ENCODE measurements at places on chromosomes 16 and 17. TPM values are rescaled to one million over a fixed set of nuclear protein-coding genes. Genes with fewer than 3 reads are reported as not detected.

DNA sequence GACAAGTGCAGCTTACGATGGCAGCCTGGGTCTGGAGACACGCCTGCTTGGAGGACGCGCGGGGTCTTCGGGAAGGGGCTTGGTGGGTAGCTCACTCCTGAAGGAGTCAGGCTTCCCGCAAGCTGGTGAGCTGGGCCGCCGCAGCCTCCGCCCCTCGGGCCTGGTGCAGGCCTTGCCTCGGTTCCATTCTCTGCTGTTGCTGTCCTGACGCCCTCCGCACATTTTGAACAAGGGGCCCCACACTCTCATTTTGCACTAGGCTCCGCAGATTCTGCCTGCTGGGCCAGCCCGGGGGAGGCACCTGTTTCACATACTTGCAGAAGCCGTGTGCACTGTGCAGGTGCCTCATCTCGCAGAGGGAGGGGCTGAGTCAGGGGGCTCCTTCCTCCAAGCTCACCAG lies 31.9 kb upstream of the CBX4 start:
- no peak overlapping the region for H3K4me3 ChIP-seq
- H3K4me1 ChIP-seq: no peaks in the 10 kb centered on the region
- no peak for DNase-seq
- no peaks in the 10 kb centered on the region for H3K27me3 ChIP-seq
- no peaks in the 10 kb centered on the region for H3K36me3 ChIP-seq

GRCh38 chr17:33385713-33386112 lies 92.6 kb upstream of the ASIC2 start:
- no peak overlapping the region for H3K27ac ChIP-seq
- H3K27me3 ChIP-seq: peaks cover 9% of the 10 kb centered on the region
- H3K36me3 ChIP-seq: no peaks in the 10 kb centered on the region
- H3K4me3 ChIP-seq: no peak overlapping the region

DNA sequence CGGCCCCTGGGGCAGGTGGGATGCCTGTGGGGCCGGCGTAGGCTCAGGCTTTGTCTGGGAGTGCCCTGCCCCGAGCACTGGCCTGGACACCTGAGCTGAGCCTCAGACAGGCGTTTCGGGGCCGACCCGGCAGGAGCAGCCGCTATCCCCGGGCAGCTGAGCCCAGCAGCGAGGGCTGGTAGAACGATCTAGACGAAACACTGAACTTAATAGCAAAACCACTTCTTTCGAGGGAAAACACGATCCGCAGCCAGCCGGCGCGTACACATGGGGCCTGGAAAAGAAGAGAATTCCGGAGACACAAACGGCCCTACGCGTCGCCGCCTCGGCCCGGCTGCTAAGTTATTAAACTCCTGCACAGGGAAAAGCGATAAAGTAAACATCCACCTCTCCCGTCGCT lies 22.0 kb upstream of the SSTR5 start:
- H3K4me1 ChIP-seq: no peaks in the 10 kb centered on the region
- H3K36me3 ChIP-seq: no peaks in the 10 kb centered on the region
- no peak overlapping the region for H3K27ac ChIP-seq
- no peak for DNase-seq
- H3K4me3 ChIP-seq: no peak overlapping the region

DNA sequence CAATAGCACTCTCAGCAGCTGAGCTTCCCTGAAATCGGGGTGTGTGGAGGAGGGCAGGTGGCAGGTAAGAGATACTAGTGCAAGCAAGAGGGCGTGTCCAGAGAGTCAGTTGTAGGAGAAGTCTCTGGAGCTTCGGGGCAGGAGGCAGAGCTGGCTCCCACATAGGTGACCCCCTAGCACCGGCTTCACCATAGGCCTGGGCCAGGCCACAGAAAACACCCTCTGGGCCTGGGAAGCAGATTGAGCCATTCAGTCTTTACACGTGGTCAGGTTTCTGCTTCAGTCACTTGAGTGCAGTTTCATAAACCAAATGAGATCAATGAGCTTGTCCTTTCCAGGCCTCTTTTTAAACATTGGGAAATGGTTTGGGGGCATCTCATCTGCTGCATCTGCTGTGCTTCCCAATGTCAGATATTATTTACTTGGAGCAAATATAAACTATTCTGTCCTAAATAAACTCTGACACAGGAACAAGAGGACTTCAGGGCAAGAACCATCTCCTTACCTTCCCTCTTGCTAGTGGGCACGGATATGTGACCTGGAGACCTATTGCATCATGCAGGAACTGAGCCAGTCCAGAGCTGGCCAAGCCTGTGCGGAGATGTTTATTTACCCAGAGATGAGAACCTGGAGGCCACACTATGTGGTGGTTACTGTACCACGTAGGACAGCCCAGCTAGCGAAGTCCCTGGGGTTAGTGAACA lies 16.1 kb downstream of the CCR7 start:
- H3K27me3 ChIP-seq: no peaks in the 10 kb centered on the region
- DNase-seq: peak; percentile 39
- H3K4me3 ChIP-seq: no peak overlapping the region
- peaks cover 64% of the 10 kb centered on the region for H3K4me1 ChIP-seq
- no peaks in the 10 kb centered on the region for H3K36me3 ChIP-seq
- peak overlapping the region; percentile 94 for H3K27ac ChIP-seq

DNA sequence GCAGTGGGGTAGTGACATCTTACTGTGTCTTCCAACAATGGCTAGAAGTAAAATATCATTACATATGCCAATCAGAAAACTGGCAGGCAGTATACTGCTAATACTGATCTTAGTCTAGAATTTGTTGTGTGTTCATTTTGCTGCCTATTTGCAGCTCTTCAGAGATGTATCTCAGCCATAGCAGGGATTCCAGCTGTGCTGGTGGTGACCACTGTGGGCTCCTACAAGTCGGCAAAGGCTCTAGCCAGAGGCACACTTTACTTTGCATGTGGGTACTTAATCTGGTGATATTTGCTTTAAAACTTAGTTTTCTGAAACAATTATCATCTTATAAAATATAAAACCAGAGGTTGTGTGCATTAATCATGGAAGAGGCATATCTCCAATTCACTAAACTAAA lies 70.0 kb downstream of the TMC6 start:
- DNase-seq: no peak
- H3K36me3 ChIP-seq: peaks cover 1% of the 10 kb centered on the region
- H3K4me1 ChIP-seq: no peaks in the 10 kb centered on the region
- H3K27ac ChIP-seq: no peak overlapping the region
- no peaks in the 10 kb centered on the region for H3K27me3 ChIP-seq

DNA sequence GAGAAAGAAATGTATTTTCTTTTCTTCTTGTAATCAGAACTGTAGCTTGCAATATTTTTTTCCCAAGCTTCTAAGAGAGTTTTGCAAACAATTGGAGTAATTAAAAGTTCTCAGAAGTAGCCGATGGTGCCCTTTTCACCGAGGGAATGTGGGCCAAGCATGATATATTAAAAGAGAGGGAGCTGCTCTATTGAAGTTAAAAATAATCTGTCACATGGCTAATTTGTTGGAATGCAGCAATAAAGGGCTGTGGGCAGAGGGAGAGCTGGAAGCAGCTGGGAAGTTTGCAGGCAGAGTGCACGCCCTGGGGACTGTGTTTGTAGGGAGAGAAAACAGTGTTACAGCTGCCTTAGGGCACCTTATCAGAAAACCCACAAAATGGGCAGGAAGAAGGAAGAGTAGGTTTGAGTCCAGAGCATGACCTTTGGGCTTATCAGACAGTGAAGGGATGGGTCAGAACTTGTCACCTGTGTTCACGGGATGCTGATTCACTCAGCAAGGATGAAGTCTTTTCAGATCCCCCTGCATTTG lies 18.5 kb upstream of the TERF2 start:
- H3K36me3 ChIP-seq: no peaks in the 10 kb centered on the region
- peaks cover 8% of the 10 kb centered on the region for H3K4me1 ChIP-seq
- DNase-seq: no peak
- no peak overlapping the region for H3K27ac ChIP-seq

DNA sequence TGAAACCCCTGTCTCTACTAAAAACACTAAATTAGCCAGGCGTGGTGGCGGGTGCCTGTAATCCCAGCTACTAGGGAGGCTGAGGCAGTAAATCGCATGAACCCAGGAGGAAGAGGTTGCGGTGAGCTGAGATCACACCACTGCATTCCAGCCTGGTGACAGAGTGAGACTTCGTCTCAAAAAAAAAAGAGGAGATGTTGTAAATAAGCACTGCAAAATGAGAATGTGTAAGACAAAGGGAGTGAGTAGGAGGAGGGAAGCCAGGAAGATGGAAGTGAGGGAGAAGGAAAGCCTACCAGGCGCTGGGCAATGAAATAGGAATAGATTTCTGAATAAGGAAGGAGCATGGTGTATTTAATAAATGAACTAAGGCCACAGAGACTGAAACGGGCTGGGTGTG lies 8.7 kb upstream of the PRPF8 start:
- H3K27me3 ChIP-seq: no peaks in the 10 kb centered on the region
- no peak overlapping the region for H3K27ac ChIP-seq
- H3K36me3 ChIP-seq: no peaks in the 10 kb centered on the region
- H3K4me1 ChIP-seq: no peaks in the 10 kb centered on the region
- no peak for DNase-seq

DNA sequence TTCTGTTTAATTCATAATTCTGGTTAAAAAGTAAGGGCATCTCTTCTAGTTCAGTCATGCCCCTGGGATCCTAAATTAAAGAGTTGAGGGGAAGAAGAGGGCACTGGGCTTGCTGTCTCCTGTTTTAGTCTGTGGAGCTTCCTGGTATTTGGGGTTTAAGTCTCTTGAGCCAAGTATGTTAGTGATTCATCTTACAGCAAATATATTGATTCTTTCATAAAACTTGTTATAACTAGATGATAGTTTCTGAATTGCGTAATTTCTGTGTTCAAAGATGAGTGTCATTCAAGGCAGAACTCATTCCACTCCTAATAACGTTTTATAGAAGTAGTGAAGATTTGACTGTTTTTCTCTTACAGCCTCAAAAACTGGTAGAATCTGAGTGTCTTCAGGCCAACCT lies 1.7 kb downstream of the TXNDC17 start:
- H3K27me3 ChIP-seq: no peaks in the 10 kb centered on the region
- H3K27ac ChIP-seq: peak overlapping the region; percentile 13
- no peak overlapping the region for H3K4me3 ChIP-seq
- H3K4me1 ChIP-seq: peaks cover 32% of the 10 kb centered on the region
- H3K36me3 ChIP-seq: peaks cover 15% of the 10 kb centered on the region

DNA sequence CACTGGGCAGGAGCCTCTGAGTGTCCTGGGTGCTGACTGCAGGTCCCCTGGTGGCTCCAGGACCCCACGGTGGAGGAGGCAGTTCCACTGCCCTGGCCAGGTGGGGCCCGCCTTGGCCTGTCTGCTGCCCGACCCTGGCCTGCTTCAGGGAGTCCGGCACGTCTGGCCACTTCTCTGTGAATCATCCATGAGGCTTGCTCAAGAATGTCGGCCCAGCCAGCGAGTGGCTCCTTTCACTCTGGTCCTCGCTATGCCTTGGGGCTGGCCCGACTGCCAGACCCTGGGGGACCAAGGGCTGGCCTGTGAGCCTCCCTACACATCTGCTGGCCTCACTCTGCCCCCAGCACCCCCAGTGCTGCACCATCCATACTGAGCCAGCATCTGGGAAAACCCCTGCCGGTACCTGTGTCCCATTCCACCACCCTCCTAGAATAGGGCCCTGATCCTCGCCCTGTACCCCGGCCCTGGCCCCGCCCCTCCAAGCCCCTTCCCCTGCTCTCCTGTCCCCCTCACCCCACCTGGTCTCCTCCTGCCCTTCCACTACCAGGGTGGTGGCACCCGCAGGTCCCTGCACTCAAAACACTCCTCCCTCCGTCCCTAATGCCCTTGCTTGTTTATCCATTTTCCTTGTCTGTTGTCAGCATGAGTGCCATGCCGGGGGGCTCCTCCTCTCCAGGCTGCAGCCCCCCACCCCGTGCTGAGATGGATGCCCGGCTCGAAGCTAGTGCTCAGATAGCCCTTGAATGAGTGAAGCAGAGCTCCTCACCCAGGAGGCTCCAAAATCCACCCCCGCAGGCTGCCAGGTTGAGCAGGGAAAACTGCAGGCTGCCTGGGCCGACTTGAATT lies 35.5 kb downstream of the ADCY7 start:
- no peak overlapping the region for H3K27ac ChIP-seq
- H3K4me3 ChIP-seq: no peak overlapping the region
- no peaks in the 10 kb centered on the region for H3K27me3 ChIP-seq
- DNase-seq: no peak

DNA sequence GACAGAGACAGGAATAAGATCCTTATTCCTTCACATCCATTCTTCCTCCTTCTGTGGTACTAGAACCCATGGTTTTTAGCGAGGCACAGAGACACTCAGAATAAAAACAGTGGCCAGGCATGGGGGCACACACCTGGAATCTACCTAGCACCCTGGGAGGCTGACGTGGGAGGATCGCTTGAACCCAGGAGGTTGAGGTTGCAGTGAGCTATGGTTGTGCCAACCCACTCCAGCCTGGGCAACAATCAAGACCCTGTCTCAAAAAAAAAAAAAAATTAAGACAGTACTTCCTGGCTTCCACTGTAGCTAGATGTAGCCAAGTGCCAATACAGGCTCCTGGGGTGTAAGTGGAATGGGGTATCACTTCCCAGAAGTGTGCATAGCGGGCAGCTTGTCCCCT lies 7.4 kb upstream of the SPNS1 start:
- H3K36me3 ChIP-seq: peaks cover 28% of the 10 kb centered on the region
- no peak for DNase-seq
- H3K4me3 ChIP-seq: no peak overlapping the region
- no peak overlapping the region for H3K27ac ChIP-seq
- H3K27me3 ChIP-seq: no peaks in the 10 kb centered on the region

DNA sequence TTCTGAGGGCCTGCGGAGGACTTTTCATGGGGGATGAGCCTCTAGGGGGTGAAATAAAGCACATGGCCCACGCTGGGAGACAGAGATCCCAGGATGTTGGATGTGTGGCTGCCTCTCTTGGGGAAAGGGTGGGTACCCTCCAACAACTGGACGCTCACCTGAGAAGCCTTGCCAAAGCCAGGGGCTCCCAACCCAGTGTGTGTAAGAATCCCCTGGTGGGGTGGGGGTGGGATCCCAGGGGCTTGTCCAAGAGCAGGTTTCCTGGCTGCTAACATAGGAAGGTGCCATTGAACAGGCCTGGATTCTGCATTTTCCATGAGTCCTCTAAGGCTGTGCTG lies 587 bp downstream of the SNX20 start:
- no peak for DNase-seq
- peak overlapping the region; percentile 31 for H3K27ac ChIP-seq
- no peaks in the 10 kb centered on the region for H3K4me1 ChIP-seq
- H3K27me3 ChIP-seq: no peaks in the 10 kb centered on the region
- H3K4me3 ChIP-seq: peak overlapping the region; percentile 21

- H3K36me3 ChIP-seq: no peaks in the 10 kb centered on the region
- H3K27me3 ChIP-seq: no peaks in the 10 kb centered on the region
- H3K4me3 ChIP-seq: no peak overlapping the region
- peaks cover 12% of the 10 kb centered on the region for H3K4me1 ChIP-seq
Observed at GRCh38 chr17:74979408-74980146, 7.0 kb upstream of the HID1 start.

GRCh38 chr16:4142268-4142667 lies 26.0 kb upstream of the ADCY9 start:
- DNase-seq: no peak
- H3K4me1 ChIP-seq: no peaks in the 10 kb centered on the region

Gene TBC1D28
- polyA plus RNA-seq: not detected

Gene CBLN1
- 0.14 TPM for polyA plus RNA-seq

Gene OR4D1
- polyA plus RNA-seq: not detected

Gene CRISPLD2
- 2.6 TPM for polyA plus RNA-seq

Gene NR1D1
- 8.8 TPM for polyA plus RNA-seq
